ENCODE measurements at places on chromosomes 3 and 15. TPM values are rescaled to one million over a fixed set of nuclear protein-coding genes. Genes with fewer than 3 reads are reported as not detected.

The AHSG gene
- polyA plus RNA-seq: not detected

The IRAK2 gene
- polyA plus RNA-seq: 1.1 TPM

GRCh38 chr3:172142864-172143451 lies 103.6 kb downstream of the FNDC3B start:
- H3K27me3 ChIP-seq: no peaks in the 10 kb centered on the region
- no peak for DNase-seq
- H3K4me1 ChIP-seq: peaks cover 11% of the 10 kb centered on the region
- no peak overlapping the region for H3K4me3 ChIP-seq
- H3K36me3 ChIP-seq: no peaks in the 10 kb centered on the region

DNA sequence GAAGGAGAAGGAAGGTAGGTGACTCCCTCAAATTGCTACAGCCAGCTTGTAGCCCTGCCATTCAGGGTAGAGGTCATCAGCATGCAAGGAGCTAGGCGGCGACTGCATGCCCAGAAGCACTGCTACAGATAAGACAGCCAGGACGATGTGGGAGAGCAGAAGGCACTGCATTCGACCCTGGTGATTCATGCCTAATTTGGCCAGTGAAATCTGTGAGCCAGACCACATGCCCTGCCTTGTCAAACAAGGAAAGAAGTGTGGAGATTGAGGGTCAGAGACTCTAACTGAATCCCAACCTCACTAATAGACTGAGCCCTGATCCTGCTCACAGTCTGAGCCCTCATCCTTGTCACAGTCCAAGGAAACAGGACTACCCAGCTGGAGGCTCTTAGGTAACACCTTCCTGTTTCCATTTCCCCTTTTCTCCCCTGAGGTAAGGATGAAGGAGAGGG lies 86.6 kb downstream of the LINGO1 start:
- H3K4me1 ChIP-seq: peaks cover 5% of the 10 kb centered on the region
- no peaks in the 10 kb centered on the region for H3K36me3 ChIP-seq
- no peak overlapping the region for H3K4me3 ChIP-seq
- no peaks in the 10 kb centered on the region for H3K27me3 ChIP-seq

Measured in ovary (tissue), 10 donors.